ENCODE measurements at places on chromosomes 2 and 18. TPM values are rescaled to one million over a fixed set of nuclear protein-coding genes. Genes with fewer than 3 reads are reported as not detected.

G6PC2 gene
- total RNA-seq = not detected

- H3K27me3 ChIP-seq = no peaks in the 10 kb centered on the region
- no peaks in the 10 kb centered on the region for H3K4me1 ChIP-seq
- H3K36me3 ChIP-seq = peaks cover 2% of the 10 kb centered on the region
- no peak for DNase-seq
These were observed 318.4 kb downstream of the AGAP1 start for GRCh38 chr2:235812185-235812665.

- H3K27ac ChIP-seq = no peak overlapping the region
- no peaks in the 10 kb centered on the region for H3K36me3 ChIP-seq
- H3K4me3 ChIP-seq = no peak overlapping the region
- H3K4me1 ChIP-seq = no peaks in the 10 kb centered on the region
- DNase-seq = no peak
These were observed 232.3 kb upstream of the KCNJ3 start for GRCh38 chr2:154466226-154466625.

SIX2 gene
- not detected for total RNA-seq

DNA sequence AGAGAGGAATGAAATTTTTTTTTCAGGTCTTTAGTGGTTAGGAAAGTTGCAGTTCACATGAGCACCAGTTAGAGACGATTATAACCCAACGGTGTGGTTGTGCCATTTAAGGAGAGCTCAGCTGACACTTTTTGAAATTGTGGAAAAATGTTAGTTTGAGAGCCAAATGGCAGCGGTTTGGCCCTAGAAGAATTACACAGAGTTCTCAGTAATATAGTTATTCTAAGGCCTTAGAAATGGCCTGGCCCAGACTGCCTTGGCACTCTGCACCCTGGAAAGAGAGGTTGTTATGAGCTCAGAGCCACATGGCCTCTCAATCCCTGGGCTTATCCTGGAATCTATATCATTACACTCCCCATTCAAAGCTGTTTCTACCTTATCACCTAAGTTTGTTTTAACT lies 117.4 kb downstream of the RHBDD1 start:
- no peaks in the 10 kb centered on the region for H3K27me3 ChIP-seq

Data from fibroblast of lung (primary cell).